ENCODE measurements at places on chromosomes 12 and 14.

DNA sequence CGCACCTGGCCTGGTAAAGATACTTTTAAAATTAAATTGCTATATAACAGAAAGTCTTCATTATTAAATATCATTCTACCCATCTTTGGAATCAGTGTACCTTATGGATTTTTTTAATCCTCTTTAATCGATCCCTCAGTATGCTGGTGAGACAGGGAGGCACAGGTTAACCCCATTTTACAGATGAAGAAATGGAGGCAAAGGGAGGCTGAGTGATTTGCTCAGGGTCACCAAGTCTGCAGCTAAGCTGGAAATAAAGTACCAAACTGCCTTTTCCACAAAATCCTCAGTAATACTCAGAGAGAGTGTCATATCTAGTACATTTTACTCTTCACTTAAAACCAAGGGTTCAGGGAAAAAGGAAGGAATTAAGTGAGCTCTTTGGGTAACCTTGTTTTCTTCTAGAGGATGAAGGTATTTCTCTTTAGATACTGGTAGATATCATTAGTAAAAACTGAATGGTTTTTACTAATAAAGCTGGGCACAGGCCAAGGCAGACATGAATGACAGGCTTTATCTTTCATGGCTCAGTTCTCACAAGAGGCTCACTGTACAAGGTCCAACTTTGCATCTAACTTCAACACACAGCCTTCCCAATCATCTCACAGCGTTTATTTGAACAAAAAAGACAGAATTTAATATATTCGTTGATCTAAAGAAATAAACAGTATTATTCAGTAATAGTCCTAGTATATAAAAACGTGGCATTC lies 35.3 kb upstream of the TTC7B start:
- no peak for DNase-seq

DNA sequence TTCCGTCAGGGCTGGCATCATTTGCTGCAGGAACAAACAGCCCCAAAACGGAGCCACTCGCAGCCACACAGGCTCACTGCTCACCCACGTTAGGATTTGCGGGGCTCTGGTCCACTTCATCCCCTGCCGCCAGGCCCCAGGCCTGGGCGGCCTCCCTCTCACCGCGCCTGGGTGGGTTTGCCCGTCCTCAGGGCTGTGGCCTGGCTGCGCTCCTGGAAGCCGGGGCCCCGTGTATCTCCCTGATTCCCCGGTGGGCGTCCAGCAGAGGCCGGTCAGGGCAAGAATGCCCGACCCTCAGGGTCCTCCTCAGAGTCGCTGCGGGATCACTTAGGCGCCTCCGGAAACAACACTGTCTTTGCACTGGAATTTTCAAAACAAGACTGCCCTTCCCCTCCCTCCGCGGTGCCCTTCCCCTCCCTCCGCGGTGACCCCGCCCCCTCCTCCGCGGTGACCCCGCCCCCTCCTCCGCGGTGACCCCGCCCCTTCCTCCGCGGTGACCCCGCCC lies 15.7 kb upstream of the FBRSL1 start:
- DNase-seq = peak; percentile 85

- no peak for DNase-seq
Observed at GRCh38 chr12:27186022-27186839, 57.9 kb upstream of the STK38L start.

GRCh38 chr14:79555429-79555828 lies 655.9 kb downstream of the DIO2 start:
- DNase-seq = no peak

DNA sequence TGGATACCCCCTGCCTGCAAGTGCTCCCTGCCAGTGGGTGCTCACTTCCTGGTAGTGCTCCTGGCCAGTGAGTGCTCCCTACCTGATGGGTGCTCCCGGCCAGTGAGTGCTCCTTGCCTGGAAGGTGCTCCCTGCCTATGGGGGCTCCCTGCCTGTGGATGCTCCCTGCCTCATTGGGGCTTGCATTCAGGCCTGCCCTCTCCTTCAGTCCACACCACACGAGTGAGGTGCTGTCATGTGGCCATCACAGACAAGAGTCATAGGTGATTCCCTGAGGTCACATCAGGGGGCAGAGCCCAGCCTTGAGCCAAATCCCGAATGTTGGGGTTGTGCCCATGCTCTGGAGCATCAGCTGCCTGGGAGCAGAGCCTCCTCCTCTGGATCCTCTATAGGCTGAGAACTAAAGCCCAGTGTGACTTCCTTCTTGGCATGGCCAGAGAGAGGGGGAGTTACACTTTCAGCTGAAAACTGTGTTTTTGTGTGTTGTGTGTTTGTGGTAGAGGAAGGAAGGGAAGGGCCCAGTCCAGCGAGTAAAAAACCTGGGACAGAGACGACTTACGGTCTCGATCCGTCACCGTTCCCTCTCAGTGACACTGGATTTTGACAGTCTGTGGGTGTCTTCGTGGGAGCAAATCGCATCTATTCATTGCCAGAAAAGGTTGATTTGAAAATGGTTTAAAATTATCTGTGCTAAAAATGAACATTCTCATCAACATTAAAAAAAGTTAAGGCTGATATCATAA lies 136.0 kb downstream of the ADGRD1 start:
- peak; percentile 27 for DNase-seq

DNA sequence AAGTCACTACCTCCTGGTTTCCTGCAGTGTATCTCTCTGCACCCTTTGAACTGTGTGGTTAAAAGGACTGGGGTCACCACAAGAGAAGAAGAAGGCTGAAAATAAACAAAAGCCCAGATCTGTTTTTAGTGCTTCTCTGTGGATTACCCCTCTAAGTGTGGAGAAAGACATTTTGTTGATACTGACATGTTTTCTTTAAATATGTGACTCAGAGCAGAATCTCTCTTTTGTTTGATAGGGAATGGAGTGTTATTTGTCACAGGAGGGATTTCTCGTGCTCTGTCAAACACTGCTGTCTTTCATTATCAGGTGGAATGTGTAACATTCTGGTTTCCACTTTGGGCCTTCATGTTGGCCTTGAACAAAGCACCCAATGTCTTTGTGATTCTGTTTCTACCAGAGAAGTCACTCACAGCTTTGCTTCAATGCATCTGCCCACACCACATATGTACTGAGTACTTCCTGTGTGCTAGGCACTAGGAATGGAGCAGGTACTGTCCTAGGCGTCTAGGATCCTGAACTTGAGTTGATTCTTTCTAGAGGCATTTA lies 82.1 kb downstream of the PLXNC1 start:
- DNase-seq = no peak

- no peak for DNase-seq
Observed at GRCh38 chr12:26520869-26521268, 312.1 kb downstream of the ITPR2 start.

- DNase-seq = no peak
Observed at GRCh38 chr14:88130057-88130432, 125.1 kb downstream of the GPR65 start.

DNA sequence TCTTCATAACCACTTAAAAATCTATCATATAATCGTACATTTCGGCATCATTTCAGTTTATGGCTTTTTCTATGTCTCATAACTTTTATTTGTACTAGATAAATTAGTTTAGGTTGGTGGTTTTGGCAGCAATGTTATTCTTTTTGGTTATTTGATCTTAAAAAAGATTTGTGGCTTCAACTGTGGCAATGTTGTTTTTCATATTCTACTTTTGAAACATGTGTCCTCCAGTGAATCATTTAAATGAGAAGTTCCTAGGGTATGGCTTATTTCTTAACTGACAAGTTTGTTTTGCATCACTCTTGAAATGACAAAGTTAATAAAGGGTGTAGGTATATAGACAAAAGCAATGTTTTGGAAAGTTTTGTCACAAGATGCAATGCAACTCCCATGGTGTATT lies 11.1 kb upstream of the KITLG start:
- DNase-seq = no peak

GRCh38 chr12:123989753-123990152 lies 16.7 kb downstream of the ZNF664 start:
- no peak for DNase-seq

DNA sequence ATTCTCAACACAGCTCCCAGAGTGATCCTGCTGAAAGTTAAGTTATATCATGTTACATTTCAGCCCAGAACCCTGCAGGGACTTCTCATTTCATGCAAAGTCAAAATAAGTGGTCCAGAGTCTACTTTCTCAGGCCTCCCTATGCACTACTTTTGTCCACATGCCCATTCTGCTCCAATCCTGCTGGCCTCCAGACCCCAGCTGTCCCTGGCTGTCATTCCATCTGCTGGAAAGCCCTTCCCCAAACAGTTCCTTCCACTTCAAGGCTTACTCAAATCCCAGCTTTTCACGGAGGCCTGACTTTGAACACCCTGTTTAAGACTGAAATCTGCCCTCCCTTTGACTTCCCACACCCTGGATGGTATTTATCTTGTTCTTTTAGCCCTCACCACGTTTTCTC lies 109.8 kb upstream of the DNM1L start:
- DNase-seq = no peak
